ENCODE measurements at places on chromosomes 16 and 17.

GRCh38 chr17:71224824-71225575 is 895.8 kb upstream of the SOX9 start:
- no peak for DNase-seq

GRCh38 chr16:76226011-76226410 is 51.2 kb upstream of the CNTNAP4 start:
- DNase-seq, result no peak

GRCh38 chr17:80146121-80147034 is 550 bp downstream of the EIF4A3 start:
- DNase-seq, result no peak

DNA sequence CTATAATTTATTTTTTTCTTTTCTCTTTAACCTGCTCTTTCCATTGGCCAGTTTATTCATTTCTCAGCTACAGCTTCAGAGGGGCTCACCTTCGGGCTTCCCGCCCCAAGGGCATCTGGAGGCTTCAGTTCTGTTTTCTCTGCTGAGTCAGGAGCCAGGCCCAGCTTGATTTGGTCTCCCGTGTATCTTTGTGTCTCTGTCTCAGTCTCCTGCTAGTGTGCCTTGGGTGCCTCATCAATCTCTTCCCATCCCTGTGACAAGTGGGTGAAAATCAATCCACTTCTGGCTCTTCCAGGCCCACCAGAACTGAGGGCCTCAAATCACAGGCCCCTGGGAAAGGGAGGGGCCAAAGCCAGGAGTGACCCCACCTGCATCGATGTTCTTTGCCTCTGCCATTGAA is 72.1 kb downstream of the CCDC182 start:
- DNase-seq, result no peak

DNA sequence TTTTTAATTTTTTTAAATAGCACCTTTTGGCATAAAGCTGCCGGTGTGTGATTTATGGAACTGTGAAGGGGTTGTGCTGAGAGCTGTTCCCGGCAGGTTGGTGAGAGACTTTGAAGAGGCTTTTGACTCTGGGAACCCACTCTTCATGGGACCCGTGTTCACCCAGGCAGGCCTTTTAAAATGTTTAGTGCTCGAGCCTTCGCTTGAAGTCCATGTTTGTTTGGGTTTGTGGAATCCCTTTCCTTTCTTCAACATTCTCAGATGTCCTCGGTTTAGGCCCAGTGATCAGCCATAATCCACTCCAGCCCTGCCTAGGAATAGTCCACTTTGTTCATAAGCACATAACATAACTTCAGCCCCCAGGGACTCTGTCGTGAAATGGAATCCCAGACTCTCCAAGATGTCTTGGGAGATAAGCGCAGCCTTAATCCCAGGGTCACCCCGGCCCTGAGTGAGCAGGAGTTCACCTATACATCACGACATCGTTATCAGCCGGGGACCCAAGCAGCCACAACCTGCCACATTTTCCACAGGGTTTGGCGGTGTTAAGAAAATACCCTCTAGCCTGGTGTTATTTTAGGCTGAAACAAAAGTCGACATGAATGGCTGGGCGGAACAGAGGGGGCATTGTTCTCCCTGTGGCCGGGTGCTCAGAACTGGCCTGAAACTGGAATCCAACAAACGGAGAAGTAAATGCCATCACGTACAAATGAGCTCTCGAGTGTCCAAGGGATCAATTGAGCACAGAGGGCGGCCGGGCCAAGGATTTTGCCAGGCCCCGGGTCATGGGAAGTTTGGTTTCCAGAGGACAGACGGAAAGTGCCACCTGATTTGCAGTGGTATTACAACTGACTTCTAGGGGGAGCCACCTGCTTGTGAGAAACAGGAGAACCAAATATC is 145.7 kb upstream of the IRX3 start:
- DNase-seq, result no peak

DNA sequence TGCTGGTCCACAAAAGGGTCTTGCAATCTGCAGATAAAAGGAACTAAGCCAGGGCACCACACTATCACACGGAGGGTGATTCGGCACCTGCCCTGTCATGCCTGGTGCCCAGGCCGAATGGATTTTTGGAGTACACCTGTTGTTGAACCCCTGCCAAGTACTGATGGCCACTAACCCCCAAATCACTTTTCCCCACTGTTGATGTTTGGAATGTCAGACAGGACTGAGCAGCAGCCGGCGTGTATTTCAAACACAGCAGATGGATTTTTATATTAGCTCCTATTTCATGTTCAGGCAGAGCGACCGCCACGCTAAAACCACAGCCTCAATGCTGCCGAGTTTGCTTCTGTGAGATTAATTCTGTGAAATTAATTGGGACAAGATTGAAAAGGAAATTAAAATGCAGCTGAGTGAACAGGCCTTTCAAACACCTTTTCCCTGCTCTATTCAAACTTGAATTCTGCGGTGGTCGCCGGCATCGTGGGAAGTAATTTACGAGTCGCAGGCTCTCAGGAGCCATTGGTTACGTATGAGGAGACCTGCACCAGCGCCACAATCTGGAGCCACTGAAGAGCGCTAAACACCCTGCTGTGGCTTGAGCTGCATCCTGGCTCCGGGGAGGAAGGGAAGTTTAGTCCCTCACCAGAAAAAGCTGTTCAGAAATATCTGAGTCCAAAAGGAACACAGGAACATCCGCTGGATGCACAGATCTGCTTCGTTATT is 48.5 kb downstream of the SNX11 start:
- DNase-seq, result no peak

- no peak for DNase-seq
These were observed 114.6 kb downstream of the PRKCB start for GRCh38 chr16:23950291-23950894.

DNA sequence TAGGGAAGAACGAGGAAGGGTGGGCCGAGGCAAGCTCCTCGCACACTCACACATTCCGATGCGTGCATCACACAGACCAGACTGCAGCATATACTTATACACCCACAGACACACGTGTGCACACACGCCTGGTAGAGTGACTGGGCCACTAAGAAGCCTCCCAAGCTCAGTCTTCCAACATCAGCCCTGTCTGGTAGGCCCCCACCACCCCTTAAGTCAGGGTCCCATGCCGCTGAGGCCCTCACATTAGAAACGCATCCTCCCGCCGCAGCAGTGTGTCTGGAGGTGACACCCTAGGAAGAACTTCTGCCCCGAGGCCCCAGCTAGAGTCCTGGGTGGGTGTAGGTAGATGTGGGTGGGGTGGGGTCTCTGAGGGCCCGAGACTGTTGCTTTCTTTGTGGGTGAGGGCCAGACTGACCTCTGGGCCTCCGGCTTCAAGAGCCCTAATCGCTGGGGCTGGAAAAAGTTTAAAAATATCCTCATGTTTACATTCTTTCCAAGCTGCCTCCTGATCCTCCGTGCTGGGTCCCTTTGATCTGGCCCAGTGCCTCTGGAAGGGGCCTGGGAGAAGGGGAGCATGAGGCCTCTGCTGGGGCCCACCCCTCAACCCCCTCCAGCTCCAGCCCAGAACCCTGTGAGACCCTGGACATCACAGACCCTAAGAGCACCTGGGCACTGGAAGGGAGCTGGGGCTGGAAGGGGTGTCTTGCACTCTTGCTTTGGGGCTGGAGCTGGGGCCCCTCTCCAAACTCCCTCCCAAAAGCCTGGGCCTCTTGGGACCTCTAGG is 13.6 kb downstream of the CDH16 start:
- DNase-seq, result no peak

DNA sequence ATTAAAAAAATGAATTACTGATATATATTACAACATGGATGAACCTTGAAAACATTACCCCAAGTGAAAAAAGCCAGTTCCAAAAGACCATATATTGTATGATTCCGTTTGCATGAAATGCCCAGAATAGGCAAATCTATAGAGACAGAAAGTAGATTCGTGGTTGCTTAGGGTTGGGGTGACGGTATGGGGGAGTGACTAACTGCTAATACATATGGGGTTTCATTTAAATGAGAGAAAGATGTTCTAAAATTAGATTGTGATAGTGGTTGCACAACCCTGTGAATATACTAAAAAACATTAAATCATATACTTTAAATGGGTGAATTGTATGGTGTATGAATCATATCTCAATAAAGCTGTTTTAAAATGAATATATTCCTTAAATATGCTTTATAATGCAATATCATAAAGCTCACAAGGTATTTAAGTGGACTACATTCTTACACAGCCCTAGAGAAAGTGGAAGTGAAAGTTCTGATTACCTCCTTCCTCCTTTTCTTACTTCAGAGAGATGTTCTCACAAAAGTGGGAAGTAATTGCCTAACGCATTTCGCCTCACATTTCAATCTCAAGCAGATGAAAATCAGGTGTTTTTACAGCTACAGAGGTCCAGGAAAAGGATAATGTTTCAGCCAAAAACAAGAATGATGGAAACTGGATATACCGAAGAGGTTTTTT is 142.7 kb upstream of the GNAO1 start:
- DNase-seq, result no peak

GRCh38 chr17:15348021-15348420 is 6.6 kb upstream of the TEKT3 start:
- no peak for DNase-seq

GRCh38 chr16:34078691-34079090 is 619.3 kb downstream of the TP53TG3F start:
- no peak for DNase-seq

DNA sequence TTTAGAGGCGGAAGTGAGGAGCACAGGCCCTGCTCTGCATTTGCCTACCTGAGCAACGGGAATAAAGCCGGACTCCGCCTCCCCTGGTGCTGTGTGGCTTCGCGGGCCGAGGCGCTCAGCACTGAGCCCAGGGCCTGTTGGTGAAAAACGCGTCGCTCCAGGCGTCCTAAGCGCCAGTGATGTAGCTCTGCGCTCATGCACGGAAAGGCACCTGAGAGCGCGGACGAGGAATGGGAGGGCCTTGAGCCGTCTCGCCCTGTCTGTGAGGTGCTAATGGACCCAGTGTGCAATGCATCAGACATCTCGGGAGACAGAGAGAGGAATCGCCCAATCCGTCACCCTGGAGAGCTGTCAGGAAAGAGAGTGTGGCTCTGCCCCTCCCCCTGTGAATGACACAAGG is 17.2 kb upstream of the ATP2A3 start:
- DNase-seq, result no peak

All from stimulated activated CD4-positive, alpha-beta T cell treated with anti-CD3 and anti-CD28 coated beads, Interleukin-12 subunit alpha, Interleukin-12 subunit beta, amount 100 ng/mL, for 48 hours (primary cell).